ENCODE measurements at places on chromosomes 3 and 15.

- no peak for DNase-seq
These were observed 71.0 kb upstream of the SYNPR start for GRCh38 chr3:63207066-63207590.

DNA sequence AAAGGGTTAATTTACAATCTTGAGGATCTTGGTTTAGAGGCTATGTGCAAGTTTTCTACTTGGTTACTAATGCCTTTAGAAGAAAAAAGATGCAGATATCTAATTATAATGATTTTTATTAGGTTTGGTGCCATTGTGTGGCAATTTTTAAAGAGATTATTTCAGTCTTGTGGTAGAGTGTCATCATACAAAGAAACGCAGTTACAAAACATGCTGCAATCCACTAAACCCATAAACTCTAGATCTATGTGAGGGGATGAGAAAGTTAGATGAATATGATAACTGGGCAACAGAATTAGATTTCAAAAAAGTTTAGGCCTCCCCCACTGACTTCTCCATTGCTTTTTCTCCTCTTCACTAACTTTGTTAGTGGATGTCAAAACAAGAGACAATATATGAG, 106.0 kb downstream of the ARPP21 start:
- DNase-seq, result no peak

DNA sequence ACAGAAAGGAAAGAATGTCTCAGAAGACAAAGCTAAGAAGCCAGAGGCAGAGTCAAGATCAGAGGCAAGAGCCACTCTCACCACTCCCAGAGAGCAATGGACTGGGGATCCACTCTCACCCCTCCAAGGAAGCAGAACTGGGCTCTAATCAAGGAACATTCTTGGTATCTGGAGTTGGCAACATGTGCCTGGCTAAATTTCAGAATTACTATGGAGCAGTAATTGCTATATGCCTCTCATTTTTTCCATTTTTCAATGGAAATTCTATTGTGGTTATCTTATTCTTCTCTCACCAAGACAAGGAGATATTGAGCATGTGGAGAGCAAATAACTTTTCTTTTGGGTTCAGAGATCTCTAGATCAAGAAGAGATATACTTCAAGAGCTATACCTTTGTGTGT, 22.1 kb downstream of the MASP1 start:
- DNase-seq, result no peak

- DNase-seq, result no peak
These were observed 1.5 kb downstream of the PBRM1 start for GRCh38 chr3:52684184-52684583.

GRCh38 chr3:139388821-139389551, 461 bp downstream of the COPB2 start:
- DNase-seq, result no peak

- no peak for DNase-seq
These were observed 195.1 kb downstream of the DTWD1 start for GRCh38 chr15:49815950-49816349.

GRCh38 chr3:160135851-160136250, 89.4 kb upstream of the C3orf80 start:
- DNase-seq, result no peak

GRCh38 chr15:75063338-75063737, 39.9 kb downstream of the PPCDC start:
- DNase-seq, result no peak

DNA sequence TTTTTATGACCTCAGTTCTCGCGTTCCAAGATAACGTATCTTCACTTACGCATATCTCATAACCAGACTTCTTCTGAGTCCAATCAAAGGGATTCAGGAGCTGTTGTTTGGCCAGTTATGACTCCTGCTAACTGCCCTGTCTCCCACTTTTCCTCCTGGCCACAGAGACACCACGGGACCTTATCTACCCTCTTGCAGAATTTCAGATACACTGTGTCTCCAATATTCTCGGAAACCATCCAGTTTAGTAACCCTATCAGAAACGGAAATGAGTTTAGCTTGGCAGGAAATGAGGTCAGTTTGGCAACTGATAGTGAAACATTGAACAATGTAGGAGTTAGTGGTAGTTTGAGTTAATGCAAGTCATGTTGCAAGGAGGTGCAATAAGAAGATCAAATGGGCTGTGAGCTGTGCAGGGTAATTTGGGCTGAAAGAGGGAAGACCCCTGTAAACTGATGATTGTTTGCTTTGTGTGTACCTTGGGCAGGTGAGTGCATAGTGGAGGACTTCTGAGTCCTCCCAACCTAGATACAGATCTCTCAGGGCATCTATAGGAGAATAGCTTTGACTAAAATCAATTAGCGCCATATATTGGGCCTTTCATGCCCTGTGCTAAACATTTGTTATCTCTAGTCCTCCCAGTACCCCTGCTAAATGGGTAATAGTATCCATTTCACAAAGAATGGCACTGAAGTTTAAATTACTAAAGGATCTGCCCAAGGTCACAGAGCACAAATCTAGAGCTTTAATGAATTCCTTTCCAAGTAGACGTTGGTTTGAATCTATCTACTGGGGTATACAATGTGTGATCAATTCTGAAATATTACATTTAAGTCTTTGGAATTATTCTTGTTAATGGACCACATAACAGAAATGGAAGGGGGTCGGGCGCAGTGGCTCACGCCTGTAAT, 41.3 kb upstream of the PIK3CB start:
- DNase-seq, result no peak

GRCh38 chr3:13346481-13347389, 73.4 kb downstream of the NUP210 start:
- peak; percentile 28 for DNase-seq

DNA sequence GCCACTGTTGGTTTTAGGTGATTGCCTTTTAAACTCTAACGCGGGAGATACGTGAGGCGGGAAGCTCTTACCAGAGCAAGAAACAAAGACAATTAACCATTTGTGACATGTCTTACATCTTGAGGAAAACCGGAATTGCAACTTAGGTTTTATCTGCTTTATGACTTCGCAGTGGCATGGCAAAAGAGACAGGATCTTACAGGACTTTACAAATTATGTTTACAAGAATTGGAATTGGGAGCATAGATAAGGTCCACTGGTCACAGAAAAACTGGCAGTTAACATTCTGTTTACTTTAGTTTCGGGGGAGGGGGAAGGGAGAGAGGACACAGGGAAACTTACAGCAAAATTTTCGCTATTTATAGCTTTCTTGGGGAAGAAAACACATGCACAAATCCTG, 1119.6 kb downstream of the ZPLD1 start:
- no peak for DNase-seq

DNA sequence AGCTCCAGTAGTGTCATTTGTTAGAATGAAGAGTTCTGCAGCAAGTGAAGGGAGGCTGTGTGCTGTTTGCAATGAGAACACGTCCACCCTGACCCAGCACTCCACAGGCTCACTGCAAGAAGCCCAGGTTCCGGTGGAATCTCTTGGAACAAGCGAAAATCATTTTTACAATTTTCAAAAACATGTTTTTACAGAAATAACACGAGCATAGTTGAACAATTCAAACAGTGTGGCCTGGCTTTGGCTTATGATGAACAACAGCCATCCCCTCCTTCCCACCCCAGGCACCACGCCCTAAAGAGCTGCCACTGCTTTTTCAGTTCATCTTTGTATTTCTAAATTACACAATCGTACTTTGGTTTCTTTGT, 59.5 kb upstream of the KY start:
- DNase-seq, result no peak

- DNase-seq, result no peak
These were observed 8.4 kb upstream of the RPS17 start for GRCh38 chr15:82548700-82549099.

DNA sequence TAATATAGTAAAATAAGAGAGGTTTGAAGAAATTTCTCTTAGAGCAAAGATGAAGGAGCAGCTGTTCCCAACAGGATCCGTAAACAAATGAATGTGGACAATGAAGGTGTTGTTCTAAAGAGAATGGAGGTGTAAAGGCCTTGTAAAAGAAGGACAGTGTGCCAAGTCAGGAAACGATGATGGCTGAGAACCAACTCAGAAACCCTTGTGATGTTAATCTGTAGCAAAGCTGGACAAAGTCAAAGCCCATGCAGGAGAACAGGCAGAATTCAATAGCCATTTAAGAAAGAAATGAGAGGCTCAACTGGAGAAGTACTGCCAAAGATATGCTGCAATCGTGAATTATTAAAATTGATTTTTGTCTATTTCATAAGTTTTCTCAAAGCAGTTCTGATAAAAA, 192.2 kb downstream of the MBNL1 start:
- no peak for DNase-seq

GRCh38 chr3:49924683-49925082, 4.9 kb downstream of the MON1A start:
- DNase-seq, result no peak

- no peak for DNase-seq
These were observed 179.3 kb downstream of the ZPLD1 start for GRCh38 chr3:102614021-102614569.

GRCh38 chr3:70840106-70840870, 527.9 kb upstream of the MDFIC2 start:
- no peak for DNase-seq

- DNase-seq, result no peak
These were observed 354.8 kb downstream of the MECOM start for GRCh38 chr3:169308654-169309250.

- DNase-seq, result no peak
These were observed 5.1 kb downstream of the POLG start for GRCh38 chr15:89329329-89330084.

DNA sequence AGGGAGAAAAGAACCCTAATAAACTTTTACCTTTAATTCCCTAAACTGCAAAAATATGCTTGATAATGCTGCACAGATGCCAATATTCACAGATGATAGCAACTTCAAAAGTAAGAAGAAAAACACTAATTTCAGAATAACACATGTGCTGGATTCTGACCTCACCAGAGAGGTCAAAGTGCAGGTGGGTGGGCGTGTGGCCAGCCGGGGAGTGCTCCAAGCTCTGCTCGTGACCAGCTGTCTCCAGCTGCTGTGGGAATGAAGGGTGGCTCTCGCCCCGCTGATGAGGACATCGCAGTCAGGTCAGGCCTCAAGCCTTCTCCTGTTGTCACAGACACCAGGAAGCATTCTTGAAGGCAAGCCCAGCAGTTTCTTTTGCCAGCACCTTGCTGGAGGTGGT, 57.1 kb downstream of the ADAMTS17 start:
- DNase-seq, result no peak

GRCh38 chr3:136192831-136193230, 3.3 kb downstream of the MSL2 start:
- no peak for DNase-seq

GRCh38 chr15:62782071-62782841, 260.3 kb upstream of the TPM1 start:
- DNase-seq, result peak; percentile 56

DNA sequence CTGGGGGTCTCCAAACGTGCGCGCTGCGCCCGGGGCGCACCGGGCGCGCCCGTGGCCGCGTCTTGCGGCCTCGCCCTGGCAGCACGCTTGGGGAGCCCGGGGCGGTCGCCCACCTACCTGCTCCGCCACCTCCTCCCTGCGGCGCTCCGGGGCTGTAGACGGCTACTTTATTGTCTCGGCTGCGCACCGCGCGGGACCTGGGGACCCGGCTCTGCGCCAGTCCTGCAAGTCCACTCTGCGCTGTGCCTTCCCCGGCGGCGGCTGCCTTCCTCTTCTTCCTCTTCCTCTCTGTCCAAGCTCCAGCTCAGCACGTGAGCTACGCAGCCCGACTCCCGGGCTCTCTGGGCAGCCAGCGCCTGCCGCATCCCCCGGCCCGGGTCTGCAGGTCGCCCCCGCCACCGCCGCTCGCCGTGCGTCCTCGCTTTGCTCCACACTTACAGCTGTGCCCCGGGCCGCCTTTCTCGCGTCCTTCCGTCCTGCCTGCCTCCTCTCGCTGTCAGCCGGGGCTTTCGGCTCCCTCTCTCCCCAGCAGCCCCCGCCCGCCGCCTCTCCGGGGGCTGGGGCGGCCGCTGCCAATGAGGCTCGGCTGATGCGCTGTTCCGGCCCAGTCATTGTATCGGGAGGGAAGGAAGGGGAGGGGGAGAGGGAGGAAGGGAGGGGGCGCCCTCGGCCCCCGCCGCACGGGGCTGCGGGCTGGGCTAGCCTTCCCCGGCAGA, 156.4 kb upstream of the FRMD4B start:
- peak; percentile 51 for DNase-seq

DNA sequence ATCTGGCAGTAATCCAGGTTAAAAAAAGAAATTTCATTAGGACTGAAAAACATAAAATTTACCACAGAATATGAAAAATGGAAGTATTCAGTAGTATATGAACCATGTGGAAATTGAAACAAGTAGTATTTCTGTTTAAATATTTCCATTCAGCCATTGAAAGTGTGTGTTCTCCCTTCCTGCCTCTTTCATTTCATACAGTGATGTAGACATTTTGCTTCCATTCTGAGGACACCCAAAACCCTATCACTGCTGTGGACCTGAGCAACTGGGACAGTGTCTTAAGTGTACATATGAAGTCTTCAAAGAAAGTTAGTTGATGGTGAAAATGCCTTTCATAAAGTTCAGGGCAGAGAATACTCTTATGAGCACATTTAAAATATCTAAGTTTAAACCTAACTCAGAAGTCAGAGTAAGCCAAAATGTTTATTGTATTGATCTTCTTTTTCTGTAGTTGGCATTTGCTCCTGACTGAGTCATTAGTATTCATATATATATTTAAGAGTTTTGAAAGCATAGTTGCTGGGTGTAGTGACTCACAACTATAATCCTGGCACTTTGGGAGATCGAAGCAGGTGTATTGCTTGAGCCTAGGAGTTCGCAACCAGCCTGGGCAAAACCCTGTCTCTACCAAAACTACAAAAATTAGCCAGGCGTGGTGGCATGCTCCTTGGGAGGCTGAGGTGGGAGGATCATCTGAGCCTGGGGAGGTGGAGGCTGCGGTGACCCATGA, 198.8 kb downstream of the KLHL25 start:
- no peak for DNase-seq

DNA sequence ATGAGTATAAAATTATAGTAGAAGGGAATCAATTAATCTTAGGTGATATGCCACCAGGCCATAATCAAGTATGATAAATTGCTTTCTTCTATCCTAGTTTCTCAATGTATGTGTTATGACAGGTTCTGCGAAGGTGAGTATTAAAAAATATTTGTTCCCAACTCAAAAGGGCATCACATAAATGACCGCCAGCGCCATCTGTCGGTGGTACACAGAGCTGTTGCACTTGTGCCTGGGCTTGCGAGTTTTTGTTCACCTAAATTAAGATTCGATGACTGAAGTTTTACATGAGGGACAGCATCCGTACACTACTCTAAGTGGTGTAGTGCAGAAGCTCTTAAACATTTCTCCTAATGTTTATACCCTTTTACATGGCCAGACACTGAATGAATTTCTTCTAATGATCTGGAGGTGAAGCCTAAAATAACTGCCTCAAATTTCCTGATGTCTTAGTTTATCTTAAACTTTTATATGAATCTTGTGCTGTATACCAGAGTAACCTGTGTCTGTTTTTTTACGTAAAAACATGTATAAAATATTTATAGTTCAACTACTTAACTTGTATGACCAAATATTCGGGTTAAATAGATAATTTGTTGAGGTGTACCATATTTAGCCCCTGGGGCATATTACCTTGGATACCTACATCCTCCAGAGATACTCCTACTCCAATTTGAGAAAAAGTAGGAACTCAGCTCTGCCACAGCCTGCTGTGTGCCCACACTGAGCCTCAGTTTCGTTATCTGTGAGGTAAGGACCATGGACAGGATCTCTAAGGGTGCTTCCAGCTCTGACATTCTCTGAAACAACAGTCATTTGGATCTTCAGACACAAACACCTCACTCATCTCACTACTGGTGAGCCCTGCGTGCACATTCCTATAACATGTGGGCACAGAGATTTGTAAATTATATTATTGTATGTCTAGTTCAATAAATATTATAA, 365.6 kb downstream of the MAGI1 start:
- DNase-seq, result peak; percentile 65
